8988T (cell line): ENCODE measurements at places on chromosomes 6 and 20.

DNA sequence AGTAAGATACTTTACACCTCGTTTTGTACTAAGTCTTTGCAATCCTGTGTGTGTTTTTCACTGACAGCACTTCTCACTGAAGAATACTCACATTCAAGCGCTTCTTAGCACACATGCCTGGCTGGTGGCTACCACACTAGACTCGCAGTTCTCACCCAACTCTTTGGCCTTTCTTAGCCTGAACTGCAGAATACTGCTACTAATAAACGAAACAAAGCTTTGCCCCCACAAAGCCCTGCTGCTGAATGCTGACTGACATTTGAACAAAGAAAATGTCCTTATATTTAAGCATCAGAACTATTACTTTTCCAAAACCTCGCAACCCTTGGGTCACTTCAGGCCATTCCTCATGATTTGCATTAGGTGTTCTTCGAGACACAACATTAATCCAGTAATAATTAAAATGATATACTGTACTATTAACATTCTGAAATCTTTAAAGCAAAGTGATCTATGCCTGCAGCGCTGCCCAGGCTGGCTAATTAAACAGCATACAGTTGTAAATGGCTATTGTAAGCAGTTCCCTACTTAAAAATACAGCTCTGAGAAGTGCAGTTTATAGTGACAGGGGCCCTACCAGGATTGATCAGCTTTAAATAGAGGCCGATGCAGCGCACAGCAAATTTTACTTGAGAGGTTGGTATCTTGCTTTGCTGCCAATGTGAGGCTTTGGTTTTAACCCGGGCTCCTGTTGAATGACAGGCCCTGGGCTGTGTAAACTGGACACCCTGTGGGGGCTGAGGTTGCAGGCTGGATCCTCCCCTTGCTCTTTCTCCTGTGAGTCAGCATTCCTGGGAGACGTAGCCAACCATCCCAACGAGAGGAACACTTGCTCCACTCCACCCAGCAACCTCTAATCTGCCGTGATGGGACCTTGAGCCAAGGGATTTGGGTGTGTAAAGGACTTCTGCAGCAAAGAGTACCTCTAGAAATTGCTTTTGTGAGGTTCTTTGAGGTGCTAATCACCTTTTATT lies 899.0 kb downstream of the TFAP2A start:
- no peak for DNase-seq

- DNase-seq = no peak
Measured at GRCh38 chr6:39496915-39497314, 174.4 kb upstream of the KCNK16 start.

GRCh38 chr20:6882561-6883291 lies 115.2 kb downstream of the BMP2 start:
- DNase-seq = no peak

GRCh38 chr6:121652726-121653623 lies 217.5 kb downstream of the GJA1 start:
- no peak for DNase-seq

DNA sequence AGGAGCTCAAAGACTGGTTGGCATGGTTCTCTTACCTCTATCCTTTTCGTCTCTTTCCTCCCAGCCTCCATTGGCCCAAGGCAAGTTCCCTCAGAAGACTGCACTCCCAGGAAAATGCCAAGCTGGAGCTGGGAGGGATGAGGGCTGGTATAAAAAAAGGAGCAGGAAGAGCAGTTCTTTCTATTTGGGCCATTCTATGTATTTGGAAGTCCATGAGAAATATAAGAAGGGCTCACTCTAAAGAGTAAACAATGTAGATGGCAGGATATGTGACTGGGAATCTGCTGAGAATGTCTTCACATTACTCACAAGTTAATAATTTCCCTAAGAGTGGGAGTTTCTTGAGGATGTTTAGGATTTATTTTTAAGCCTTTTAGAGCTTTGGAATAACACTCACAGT lies 36.6 kb upstream of the ADTRP start:
- no peak for DNase-seq

DNA sequence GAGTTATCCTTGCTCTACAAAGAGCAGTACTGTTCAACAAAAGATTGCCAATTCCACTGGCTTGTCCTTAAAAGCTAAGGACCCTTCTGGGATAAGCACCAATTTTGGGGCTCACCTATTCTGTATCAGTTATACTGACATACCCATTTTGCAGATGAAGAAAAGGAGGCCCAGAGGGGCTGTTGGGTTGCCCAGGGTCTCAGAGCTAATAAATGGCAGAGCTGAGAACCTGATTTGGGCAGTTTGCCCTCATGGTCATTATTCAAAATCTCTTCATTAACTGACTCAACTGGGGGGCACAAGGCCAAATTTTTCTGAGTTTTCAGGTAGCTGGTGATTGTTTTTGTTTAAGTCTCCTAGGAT lies 31.3 kb downstream of the NSFL1C start:
- no peak for DNase-seq
